ENCODE measurements at places on chromosomes 12 and 14.
A peak's percentile ranks its signal among the peaks of the same experiment; 100 is the strongest.

- no peak for DNase-seq
These were observed 12.1 kb downstream of the SLC7A8 start for GRCh38 chr14:23171222-23171975.

DNA sequence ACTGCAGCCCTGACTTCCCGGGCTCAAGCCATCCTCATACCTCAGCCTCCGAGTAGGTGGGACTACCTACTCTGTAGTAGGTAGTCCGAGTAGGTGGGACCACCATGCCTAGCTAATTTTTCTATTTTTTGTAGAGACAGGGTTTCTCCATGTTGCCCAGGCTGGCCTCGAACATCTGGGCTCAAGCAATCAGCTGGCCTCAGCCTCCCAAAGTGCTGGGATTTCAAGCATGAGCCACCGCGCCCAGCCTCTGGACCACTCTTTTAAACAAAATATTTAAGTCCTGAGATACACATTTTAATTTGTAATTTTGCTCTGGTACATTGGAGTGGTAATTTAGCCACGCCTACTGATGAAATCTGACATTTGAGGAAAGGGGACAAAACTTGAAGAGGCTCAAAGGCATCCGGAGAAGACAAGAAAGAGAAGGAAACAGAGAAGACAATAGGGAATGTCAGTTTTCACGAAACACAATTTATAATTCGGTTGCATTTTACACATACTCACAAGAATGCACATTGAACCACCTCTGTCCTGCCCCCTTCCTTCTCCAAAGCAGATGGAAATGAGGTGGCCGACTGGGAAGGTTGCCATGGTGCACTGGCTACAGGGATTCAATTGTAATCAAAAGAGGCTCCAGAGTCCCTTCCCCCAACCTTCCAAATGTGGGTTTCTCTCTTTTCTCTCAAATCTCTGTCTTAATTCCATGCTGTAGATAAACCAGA is 9.7 kb upstream of the TUBA1A start:
- DNase-seq: peak; percentile 73

DNA sequence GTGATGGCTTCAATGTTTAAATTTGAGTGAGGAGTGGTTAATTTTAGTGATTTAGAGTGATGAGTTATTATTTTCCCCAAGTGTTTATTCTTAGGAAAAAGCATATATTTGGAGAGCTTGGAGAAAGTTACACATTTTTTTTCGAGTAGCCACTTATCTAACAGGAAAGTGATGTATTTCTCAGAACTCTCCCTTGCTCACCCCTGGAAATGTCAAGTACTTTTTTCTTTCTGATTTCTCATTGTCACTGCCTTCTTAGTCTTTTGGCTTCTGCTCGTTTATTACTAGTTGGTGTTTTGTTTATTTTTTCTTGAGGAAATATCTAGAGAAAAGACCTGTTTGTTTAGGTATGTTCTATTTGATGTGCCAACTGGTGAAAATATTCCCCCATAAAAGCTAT is 58.8 kb downstream of the AEBP2 start:
- no peak for DNase-seq

- peak; percentile 57 for DNase-seq
These were observed 22.0 kb upstream of the NUDT14 start for GRCh38 chr14:105203057-105203531.

GRCh38 chr14:57502586-57503254 is 9.1 kb upstream of the CCDC198 start:
- peak; percentile 12 for DNase-seq

DNA sequence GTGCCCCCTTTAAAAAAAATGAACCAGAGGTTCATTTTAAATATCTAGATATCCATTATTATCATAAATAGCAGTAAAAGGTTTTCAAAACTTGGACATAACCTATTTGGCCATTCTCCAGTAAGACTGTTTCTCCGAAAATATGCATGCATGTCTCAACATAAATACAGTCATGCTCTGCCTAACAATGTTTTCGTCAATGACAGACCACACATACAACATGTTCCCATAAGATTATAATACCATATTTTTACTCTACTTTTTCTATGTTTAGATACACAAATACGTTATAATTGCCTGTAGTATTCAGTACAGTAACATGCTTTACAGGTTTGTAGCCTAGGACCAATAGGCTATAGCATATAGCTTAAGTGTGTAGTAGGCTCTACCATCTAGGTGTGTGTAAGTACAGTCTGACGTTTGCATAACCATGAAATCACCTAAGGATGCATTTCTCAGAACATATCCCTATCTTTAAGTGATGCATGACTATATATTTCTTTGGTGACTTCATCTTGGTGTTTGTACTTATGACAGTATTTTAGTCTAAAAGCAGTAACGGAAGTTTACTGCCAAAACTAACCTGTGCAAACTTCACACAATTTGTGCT is 3.2 kb downstream of the TMEM19 start:
- DNase-seq: no peak

GRCh38 chr12:62848418-62848817 is 86.5 kb downstream of the PPM1H start:
- peak; percentile 91 for DNase-seq

DNA sequence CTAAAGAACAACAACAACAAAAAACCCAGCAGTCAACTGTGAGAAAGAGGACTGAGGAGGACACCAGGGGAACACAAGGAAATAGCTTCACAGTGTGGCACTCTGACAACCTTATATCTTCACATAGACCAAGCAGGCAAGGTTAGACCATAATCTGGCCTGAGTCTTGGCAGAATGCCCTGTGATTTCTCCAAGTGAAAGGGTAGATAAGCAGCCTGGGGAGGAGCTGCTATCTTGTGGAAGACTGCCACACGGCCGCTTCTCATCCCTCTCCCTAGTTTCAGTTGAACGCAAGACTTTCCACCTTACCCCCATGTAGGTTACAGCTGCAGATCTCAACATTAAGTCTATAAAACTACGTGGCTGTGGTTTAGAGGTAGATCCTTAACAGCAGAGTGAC is 3.7 kb downstream of the SLC25A21 start:
- DNase-seq: no peak

DNA sequence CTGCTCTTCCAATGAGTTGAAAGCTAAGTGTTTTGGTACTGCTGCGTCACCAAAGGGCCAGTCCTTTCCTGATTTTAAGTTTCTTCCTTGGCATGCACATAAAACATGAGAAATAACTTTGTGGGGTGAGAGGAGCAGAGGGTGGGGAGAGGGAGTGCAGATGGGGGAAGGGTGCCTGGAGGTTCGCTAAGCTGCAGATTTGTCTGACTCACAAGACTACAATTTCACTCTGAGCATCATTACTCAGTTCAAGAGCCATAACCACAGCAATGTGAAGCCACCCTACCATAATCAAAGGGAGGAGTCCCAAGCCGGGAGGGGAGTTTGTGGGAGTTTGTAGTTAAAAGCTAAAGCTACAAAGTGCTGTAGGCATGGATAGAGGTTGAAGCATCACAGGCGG is 136.1 kb downstream of the ANO2 start:
- DNase-seq: no peak

DNA sequence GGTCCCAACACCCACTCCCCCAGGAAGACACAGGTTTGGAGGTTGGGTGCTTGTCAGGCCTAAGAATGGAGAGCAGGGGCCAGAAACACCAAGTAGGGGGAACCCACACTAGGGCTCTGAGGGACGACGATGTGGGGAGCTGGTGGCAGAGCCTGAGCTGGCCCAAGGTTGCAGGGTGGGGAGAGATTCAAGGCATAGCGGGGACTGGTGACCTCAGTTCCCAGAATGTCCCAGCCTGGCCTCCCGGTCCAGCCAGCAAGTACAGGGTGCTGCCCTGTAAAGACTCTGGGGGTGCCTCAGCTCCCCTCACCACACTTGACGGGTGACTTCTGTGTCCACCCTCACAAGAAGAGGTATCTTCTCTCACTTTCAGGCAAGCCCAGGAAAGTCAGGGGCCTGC is 86.7 kb downstream of the ALG10 start:
- DNase-seq: no peak

- no peak for DNase-seq
These were observed 11.8 kb downstream of the NUBPL start for GRCh38 chr14:31572955-31573354.
